ENCODE measurements at places on chromosomes 12 and 14. TPM values are rescaled to one million over a fixed set of nuclear protein-coding genes. Genes with fewer than 3 reads are reported as not detected.

The KRT5 gene
- total RNA-seq: 0.87 TPM

The AVPR1A gene
- total RNA-seq: 6.0 TPM

The IQSEC3 gene
- total RNA-seq: 6.4 TPM

The RDH16 gene
- 0.75 TPM for total RNA-seq

DNA sequence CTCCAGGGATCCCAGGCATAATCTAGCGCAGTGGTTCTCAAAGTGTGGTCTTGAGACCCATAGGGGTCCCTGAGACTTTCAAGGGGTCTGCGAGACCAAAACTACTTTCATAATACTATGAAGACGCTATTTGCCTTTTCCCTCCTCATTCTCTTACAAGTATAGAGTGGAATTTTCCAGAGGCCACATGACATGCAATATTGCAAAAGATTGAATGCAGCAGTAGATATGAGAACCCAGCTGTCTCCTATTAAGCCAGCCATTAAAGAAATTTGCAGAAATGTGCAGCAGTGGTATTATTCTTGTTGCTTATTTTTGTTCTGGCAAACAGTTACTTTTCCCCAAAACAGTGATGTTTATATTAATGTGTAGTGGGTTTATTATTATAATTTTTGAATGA lies 62.8 kb downstream of the VWF start:
- no peak for DNase-seq
- no peaks in the 10 kb centered on the region for H3K4me1 ChIP-seq
- H3K27ac ChIP-seq: no peak overlapping the region
- no peaks in the 10 kb centered on the region for H3K36me3 ChIP-seq

DNA sequence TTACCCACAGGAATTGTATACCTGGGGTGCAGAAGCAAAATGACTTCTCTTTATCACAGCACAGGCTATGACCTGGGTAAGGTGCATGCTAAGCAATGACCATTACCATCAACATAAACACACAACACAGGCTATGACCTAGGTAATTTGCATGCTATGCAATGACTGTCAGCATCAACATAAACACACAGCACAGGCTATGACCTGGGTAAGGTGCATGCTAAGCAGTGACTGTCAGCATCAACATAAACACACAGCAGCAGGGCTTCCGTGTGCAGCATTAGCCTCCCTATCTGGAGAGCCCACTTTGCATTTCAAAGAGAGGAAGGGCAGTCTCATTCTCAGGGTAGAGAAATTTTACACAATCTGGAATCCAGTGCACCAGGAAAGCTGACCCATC lies 583.0 kb downstream of the TMEM121 start:
- H3K4me1 ChIP-seq: no peaks in the 10 kb centered on the region
- no peak for DNase-seq
- H3K27ac ChIP-seq: no peak overlapping the region
- H3K27me3 ChIP-seq: no peaks in the 10 kb centered on the region
- H3K36me3 ChIP-seq: no peaks in the 10 kb centered on the region

DNA sequence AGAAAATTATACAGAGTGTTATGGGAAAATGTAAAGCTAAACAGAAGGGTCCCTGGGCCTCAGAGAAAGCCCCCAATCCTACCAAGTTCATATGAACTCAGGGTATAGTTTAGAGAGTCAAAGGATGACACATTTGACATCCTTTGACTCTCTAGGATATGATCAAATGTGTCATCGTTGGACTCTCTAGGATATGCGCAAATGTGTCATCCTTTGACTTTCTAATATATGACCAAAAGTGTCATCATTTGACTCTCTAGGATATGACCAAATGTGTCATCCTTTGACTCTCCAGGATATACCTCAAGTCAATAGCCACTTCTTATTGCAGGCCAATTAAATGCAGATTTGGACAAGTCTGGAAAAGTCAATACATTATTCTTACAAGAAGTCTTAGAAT lies 204.8 kb upstream of the IGF1 start:
- H3K36me3 ChIP-seq: no peaks in the 10 kb centered on the region
- no peak overlapping the region for H3K27ac ChIP-seq
- no peak for DNase-seq
- no peaks in the 10 kb centered on the region for H3K27me3 ChIP-seq
- no peak overlapping the region for H3K4me3 ChIP-seq

DNA sequence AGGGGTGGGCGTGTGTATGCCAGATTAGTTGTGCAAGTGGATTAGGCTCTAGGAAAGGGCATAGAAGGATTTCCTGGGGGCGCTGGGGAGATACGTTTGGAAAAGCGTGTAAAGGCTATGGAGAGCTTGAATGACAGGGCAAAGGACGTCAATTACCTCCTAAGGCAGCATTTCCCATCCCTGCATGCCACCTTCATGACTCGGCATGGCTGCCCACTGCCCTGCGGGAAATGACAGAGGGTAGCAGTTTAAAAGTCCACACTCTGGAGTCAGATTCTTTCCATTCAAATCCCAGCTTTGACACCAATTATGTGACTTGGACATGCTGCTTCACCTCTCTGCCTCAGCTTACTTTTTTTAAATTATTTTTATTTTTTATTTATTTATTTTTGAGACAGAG lies 14.8 kb upstream of the TMEM229B start:
- H3K36me3 ChIP-seq: no peaks in the 10 kb centered on the region
- H3K27ac ChIP-seq: no peak overlapping the region
- no peak for DNase-seq
- H3K4me1 ChIP-seq: no peaks in the 10 kb centered on the region
- no peak overlapping the region for H3K4me3 ChIP-seq
- H3K27me3 ChIP-seq: no peaks in the 10 kb centered on the region

DNA sequence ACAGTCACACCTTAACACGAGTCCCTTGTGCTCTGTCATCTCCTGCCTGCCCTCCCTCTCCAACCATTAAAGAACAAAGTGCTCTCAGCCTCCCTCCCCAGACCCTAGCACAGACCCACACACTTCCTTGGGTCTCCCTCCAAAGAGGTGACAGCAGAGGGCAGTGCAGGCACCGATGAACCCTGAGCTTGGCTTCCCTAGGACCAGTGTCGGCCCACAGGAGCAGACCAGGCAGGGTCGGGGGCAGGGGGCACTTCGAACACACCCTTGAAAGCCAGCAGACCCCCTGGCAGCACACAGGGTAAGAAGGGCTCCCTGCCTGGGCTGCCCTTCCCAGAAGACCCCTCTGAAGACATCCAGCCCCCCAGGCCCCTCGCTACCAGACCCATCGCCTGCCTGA lies 7.0 kb downstream of the CDK2AP1 start:
- H3K4me3 ChIP-seq: no peak overlapping the region
- H3K36me3 ChIP-seq: no peaks in the 10 kb centered on the region
- no peak overlapping the region for H3K27ac ChIP-seq
- no peak for DNase-seq

- no peak overlapping the region for H3K4me3 ChIP-seq
- H3K27ac ChIP-seq: no peak overlapping the region
- DNase-seq: no peak
- no peaks in the 10 kb centered on the region for H3K4me1 ChIP-seq
- H3K36me3 ChIP-seq: no peaks in the 10 kb centered on the region
Observed at GRCh38 chr12:24780697-24781368, 168.1 kb downstream of the BCAT1 start.

GRCh38 chr12:57759360-57759980 lies 4.6 kb downstream of the MARCHF9 start:
- no peaks in the 10 kb centered on the region for H3K27me3 ChIP-seq
- peaks cover 2% of the 10 kb centered on the region for H3K36me3 ChIP-seq
- no peaks in the 10 kb centered on the region for H3K4me1 ChIP-seq

DNA sequence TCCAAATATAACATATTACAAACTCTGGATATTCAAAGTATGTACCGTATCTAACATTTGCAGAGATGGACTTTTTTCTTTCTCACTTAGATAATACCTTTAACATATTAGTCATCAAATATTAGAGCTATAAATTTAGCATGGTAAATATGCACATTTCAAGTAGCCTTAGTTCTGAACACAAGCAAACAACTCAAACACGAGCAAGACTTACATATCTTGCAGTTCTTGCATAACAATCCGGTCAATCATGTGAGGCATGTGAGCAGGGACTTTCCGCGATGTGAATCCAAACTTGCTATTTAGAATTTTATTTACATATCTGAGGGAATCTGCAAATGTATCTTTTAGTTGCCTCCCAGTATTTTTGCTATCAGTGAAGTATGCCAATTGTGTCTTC lies 22.1 kb upstream of the SYCP3 start:
- no peak for DNase-seq
- H3K36me3 ChIP-seq: no peaks in the 10 kb centered on the region

- H3K4me3 ChIP-seq: no peak overlapping the region
- H3K27ac ChIP-seq: no peak overlapping the region
- no peak for DNase-seq
- no peaks in the 10 kb centered on the region for H3K4me1 ChIP-seq
- H3K36me3 ChIP-seq: no peaks in the 10 kb centered on the region
- H3K27me3 ChIP-seq: no peaks in the 10 kb centered on the region
Observed at GRCh38 chr14:101476258-101476915, 84.9 kb upstream of the DIO3 start.

DNA sequence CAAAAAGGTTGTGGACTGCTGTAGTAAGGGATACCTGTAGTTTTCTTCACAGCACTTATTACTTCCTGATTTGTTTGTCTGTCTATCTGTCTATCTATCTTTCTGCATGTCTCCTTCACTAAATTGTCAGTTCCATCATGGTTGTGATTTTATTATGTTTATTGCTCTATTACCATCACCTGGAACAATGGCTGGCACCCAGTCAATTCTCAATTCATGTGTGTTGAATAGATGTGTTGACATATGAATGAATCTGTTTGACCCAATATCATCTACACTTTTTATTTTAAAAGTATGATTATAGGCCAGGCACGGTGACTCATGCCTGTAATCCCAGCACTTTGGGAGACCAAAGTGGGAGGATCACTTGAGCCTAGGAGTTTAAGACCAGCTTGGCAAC lies 224.4 kb downstream of the NUBPL start:
- H3K27ac ChIP-seq: no peak overlapping the region
- no peaks in the 10 kb centered on the region for H3K36me3 ChIP-seq
- H3K4me1 ChIP-seq: no peaks in the 10 kb centered on the region
- no peak for DNase-seq
- no peak overlapping the region for H3K4me3 ChIP-seq

- no peak overlapping the region for H3K27ac ChIP-seq
- H3K36me3 ChIP-seq: no peaks in the 10 kb centered on the region
- H3K27me3 ChIP-seq: no peaks in the 10 kb centered on the region
- no peak for DNase-seq
Observed at GRCh38 chr14:54622192-54622958, 55.4 kb downstream of the SAMD4A start.

DNA sequence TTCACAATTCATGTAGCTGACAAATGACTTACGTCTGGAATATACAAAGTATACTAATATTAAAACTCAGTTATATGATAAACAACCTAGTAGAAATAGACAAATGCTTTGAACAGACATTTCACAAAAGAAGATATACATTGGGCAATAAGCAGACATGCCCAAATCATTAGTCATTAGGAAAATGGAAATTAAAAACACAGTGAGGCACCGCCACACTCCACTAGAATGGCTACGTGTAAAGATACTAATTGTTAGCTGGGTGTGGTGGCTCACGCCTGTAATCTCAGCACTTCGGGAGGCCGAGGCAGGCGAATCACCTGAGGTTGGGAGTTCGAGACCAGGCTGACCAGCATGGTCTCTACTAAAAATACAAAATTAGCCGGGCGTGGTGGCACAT lies 248.9 kb upstream of the TMEM132C start:
- H3K27me3 ChIP-seq: no peaks in the 10 kb centered on the region
- no peak overlapping the region for H3K27ac ChIP-seq
- no peaks in the 10 kb centered on the region for H3K4me1 ChIP-seq

- no peak for DNase-seq
- no peaks in the 10 kb centered on the region for H3K27me3 ChIP-seq
- H3K4me1 ChIP-seq: peaks cover 1% of the 10 kb centered on the region
Observed at GRCh38 chr14:74648601-74649000, 36.6 kb upstream of the LTBP2 start.

- no peak overlapping the region for H3K4me3 ChIP-seq
- DNase-seq: no peak
- no peaks in the 10 kb centered on the region for H3K4me1 ChIP-seq
- H3K27me3 ChIP-seq: no peaks in the 10 kb centered on the region
- H3K27ac ChIP-seq: no peak overlapping the region
- H3K36me3 ChIP-seq: no peaks in the 10 kb centered on the region
Observed at GRCh38 chr12:31020385-31021166, 53.1 kb upstream of the DDX11 start.

GRCh38 chr12:77124767-77125166 lies 59.4 kb upstream of the E2F7 start:
- no peaks in the 10 kb centered on the region for H3K36me3 ChIP-seq
- no peaks in the 10 kb centered on the region for H3K4me1 ChIP-seq
- no peak overlapping the region for H3K4me3 ChIP-seq

- no peak overlapping the region for H3K27ac ChIP-seq
- H3K4me3 ChIP-seq: no peak overlapping the region
- no peaks in the 10 kb centered on the region for H3K36me3 ChIP-seq
- no peaks in the 10 kb centered on the region for H3K27me3 ChIP-seq
- H3K4me1 ChIP-seq: no peaks in the 10 kb centered on the region
- DNase-seq: no peak
Observed at GRCh38 chr12:51579321-51579850, 11.6 kb upstream of the SCN8A start.

DNA sequence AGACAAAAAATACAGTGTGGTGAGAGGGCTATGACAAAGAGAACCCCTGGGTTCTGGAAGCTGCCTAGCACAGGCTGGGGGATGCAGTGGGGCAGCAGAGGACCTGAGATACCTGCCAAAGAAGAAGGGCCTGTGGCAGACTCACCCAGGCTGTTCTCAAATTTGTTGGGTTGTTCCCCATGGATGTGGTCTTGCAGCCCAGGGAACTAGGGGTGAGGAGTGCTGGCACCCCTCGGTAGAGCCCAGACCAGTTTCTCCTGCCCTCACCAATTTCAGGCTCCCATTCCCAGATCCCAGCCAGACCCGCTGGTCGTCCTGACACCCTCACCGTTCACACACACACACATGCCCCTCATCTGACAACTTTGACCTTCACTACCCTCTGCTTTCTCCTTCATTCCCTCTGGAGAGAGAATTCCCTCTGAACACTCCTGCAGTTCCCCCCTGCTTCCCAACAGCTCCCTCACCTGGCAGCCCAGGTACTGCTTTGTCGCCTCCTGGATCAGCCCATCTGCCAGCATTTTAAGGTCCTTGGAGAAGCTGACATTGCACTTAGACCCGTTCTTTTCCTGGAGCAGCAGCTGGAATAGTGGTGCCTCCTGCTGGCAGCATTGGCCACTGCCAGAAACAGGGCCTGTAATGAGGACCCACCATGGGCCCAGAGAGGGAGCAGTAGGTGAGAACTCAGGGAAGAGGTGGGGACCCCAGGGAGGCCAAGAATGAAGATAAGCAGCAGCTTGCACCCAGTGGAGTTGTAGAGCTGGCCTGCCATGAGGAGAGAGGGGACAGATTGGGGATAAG lies 5.9 kb upstream of the GDF11 start:
- H3K4me3 ChIP-seq: no peak overlapping the region
- H3K4me1 ChIP-seq: no peaks in the 10 kb centered on the region
- H3K27me3 ChIP-seq: no peaks in the 10 kb centered on the region
- H3K36me3 ChIP-seq: no peaks in the 10 kb centered on the region

DNA sequence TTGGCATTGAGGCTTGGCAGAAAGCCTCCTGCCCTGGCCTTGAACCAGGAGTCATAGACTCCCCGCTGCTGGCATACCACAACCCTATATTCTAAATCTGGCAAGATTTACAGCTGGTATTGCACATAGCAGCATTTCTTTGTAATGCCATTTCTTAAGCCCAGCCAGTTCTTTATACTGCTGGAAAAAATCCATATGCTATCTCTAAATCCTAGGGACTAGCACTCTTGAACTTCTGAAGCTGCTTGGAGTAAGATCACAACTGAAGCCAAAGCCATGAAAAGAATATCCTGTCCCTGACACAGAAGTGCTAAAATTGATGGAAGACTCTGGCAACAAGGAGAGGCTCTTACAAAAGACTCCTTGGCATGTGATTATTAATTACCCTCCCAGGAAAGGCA lies 89.3 kb downstream of the KCNC2 start:
- no peak overlapping the region for H3K27ac ChIP-seq
- no peaks in the 10 kb centered on the region for H3K36me3 ChIP-seq
- no peak overlapping the region for H3K4me3 ChIP-seq
- no peaks in the 10 kb centered on the region for H3K27me3 ChIP-seq
- DNase-seq: no peak

Measured in aorta (tissue), 5 donors.